ENCODE measurements at places on chromosomes 7 and 10. TPM values are rescaled to one million over a fixed set of nuclear protein-coding genes. Genes with fewer than 3 reads are reported as not detected.
A peak's percentile ranks its signal among the peaks of the same experiment; 100 is the strongest.

GRCh38 chr7:71668572-71668971 lies 536.6 kb downstream of the GALNT17 start:
- H3K36me3 ChIP-seq, result no peaks in the 10 kb centered on the region
- no peak overlapping the region for H3K27ac ChIP-seq

- no peak overlapping the region for H3K27ac ChIP-seq
- no peak overlapping the region for H3K4me3 ChIP-seq
- DNase-seq, result no peak
- H3K27me3 ChIP-seq, result no peaks in the 10 kb centered on the region
- no peaks in the 10 kb centered on the region for H3K36me3 ChIP-seq
These were observed 291.6 kb upstream of the PPP2R2D start for GRCh38 chr10:131609176-131609575.

DNA sequence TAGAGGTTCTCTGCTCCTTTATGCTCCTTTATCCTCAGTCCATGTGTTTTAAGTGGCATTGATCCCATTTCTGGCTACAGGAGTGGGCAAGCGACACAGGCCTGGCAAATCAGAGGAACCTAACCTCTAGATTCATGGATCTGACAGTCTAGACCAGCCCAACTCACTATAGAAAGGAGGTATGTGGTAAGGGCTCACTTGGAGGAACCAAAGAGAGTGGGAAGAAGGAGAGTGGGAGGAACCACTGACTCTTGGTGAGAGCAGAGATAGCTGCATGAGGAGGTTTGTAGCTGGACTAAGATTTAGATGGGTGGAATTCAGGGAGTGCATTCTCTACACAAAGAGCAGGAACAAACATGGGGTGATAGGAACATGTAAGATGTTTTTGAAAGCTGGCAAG lies 11.6 kb upstream of the FRAT1 start:
- no peaks in the 10 kb centered on the region for H3K27me3 ChIP-seq
- no peak overlapping the region for H3K4me3 ChIP-seq
- H3K4me1 ChIP-seq, result no peaks in the 10 kb centered on the region
- H3K36me3 ChIP-seq, result no peaks in the 10 kb centered on the region
- DNase-seq, result no peak

DNA sequence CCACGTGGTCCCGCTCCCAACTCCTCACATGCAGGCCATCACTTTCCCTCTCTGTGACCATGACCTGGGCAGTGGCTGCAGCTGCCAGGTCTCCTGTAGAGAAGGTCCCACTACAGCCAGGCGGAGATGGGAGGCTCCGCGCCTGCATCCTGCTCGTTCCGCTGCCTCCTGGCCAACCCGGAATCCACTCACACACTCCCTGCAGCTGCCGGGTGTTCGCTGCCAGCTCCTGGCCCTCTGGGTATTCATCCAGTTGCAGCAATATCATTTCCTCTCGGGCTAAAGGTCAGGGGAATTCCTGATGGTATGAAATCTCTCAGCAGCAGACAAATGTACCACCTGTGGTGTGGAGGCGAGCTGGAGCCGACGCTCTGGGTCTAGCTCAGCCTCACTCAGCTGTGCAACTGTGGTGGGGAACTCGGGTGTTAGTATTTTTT lies 65.7 kb downstream of the TLL2 start:
- no peak for DNase-seq
- H3K4me1 ChIP-seq, result no peaks in the 10 kb centered on the region
- H3K36me3 ChIP-seq, result no peaks in the 10 kb centered on the region
- no peak overlapping the region for H3K4me3 ChIP-seq
- no peaks in the 10 kb centered on the region for H3K27me3 ChIP-seq

- no peaks in the 10 kb centered on the region for H3K4me1 ChIP-seq
- no peaks in the 10 kb centered on the region for H3K36me3 ChIP-seq
- no peak overlapping the region for H3K4me3 ChIP-seq
- no peak for DNase-seq
These were observed 23.1 kb upstream of the ZNF862 start for GRCh38 chr7:149815121-149815520.

DNA sequence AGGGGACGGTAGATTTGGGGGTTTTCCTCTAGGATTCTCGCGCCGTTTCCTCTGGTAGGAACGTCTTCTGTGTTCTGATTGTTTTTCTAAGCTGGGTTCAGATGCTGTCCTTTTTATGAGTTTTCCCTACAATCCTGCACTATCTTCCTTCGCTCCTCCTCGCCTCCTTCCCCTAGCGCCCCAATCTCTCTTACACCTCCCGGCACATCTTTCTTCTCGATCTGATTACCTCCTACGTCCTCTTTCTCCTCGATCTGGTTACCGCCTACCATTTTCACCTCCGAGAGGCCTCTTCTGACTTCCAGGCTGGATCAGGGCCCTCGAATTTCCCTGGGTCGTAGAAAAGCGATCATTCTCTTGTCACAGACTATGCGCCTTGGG lies 413 bp downstream of the BUD31 start:
- DNase-seq, result no peak
- H3K27ac ChIP-seq, result peak overlapping the region; percentile 88
- H3K36me3 ChIP-seq, result peaks cover 8% of the 10 kb centered on the region
- peaks cover 12% of the 10 kb centered on the region for H3K4me1 ChIP-seq
- no peaks in the 10 kb centered on the region for H3K27me3 ChIP-seq

The SPAM1 gene
- not detected for total RNA-seq
